NCI-H774 (cell line): ENCODE measurements at places on chromosomes 12 and 14.

DNA sequence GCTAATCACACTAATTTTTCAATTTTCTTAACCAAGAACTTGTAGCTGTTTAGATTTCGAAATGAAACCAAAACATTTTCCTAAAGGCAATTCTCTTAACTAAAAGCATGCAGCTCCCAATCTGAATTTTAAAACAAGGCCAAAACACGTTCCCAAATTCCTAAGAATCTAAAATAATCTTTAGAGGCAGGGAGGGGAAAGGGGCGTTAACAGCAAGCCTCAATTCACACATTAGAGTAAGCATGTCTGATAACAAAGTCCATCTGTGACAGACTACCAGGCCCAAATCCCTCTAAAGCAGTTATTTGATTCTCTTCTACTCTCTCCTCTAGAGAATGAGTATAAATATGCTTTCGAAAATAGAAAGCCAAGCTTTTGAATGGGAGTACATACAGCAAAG, 754 bp downstream of the ATG14 start:
- DNase-seq, result no peak

DNA sequence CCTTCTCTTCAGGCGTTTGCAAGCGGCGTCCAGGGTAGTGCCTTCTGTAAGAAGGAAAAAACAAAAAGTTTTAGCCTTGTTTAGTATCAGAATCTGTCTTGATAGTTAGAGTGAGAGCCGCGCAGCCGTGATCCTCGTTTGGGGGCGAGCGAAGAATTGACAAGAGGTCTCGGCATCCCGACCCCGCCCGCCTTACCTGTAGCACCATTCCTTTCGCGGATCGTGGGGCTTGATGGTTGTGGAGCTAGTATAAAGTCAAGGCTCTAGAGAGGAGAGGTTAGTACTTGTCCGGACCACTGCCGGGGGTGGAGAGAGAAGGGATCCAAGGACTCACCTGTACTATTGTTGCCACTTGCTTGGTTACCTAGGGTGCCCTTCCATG, 494 bp downstream of the TMTC3 start:
- peak; percentile 23 for DNase-seq

DNA sequence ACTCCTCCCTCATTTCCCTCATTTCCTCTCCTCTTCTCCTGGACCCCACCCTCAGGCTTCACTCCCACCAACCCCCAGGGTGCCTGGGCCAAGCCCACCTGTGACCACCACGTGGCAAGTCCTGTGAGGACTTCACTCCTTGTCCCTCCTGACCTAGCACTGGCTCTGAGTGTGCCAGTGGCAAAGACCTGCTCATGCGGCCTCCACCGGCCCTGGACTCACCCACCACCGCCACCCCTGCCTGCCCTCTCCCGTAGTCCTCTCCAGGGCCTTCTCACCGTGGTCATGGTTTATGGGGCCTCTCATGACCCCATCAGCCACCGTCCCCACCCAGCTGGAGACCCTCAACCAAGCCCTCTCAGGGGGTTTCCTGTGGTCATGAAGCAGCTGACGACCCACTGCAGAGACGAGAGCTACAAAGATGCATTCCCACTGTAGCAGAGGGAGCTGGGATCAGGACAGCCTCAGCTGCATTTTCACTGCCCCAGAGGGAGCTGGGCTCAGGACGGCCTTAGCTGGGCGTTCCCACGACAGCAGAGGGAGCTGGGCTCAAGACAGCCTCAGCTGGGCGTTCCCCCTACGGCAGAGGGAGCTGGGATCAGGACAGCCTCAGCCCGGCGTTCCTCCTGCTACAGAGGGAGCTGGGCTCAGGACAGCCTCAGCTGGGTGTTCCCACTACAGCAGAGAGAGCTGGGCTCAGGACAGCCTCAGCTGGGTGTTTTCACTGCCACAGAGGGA, 3.2 kb upstream of the C14orf180 start:
- DNase-seq, result no peak

DNA sequence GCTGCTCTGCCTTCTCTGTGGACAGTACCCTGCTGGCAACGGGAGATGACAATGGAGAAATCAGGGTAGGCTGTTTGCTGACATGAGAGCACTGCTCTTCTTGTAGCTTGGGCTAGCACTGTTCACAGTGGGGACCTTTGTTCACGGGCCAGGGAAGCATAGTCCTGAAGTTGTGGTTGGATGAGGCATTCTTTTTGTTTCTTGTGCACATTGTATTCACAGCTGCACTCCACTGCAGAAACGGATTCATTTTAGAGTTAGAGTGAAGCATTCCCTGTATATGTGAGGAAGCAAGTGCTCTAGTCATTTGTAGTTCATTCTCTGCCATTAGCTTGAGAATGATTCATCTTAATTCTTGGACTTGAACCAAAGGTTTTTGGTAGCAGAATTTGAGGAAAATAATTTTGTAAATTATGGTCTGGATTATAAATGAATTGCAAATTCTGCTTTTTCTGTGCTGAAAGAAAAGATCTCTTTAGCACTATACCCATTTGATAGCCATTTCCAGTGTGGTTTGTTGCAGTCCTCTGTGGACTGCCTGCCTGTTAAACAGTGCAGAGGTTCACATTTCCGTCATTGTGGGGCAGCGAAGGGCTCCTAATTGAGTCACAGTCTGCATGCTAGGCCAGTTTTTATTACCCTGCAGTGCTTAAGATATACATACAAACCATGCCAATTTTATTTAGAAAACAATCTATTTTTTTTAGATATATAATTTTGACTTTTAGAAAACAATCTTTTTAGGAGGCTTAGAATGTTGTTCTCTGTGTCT, 80.6 kb downstream of the APAF1 start:
- DNase-seq, result peak; percentile 14

DNA sequence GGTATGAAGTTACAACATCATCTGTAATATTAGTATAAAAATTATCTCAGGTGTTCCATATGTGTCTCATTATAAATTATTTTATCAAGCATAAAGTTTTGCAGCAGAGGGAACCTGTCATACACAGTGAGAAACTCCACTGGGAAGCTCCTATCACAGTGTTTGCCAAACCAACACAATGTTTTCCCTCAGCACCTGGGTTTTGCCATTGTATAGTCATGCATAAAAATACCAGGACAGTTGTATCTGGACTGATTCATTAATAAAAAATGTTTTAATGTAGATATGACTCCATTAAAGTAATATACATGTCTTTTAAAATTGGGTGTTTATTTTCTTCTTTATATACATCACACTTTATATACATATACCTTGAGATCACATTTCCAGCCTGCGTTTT, 56.6 kb downstream of the METTL25 start:
- DNase-seq, result no peak

GRCh38 chr12:76455582-76456345, 103.8 kb downstream of the OSBPL8 start:
- DNase-seq, result peak; percentile 51

DNA sequence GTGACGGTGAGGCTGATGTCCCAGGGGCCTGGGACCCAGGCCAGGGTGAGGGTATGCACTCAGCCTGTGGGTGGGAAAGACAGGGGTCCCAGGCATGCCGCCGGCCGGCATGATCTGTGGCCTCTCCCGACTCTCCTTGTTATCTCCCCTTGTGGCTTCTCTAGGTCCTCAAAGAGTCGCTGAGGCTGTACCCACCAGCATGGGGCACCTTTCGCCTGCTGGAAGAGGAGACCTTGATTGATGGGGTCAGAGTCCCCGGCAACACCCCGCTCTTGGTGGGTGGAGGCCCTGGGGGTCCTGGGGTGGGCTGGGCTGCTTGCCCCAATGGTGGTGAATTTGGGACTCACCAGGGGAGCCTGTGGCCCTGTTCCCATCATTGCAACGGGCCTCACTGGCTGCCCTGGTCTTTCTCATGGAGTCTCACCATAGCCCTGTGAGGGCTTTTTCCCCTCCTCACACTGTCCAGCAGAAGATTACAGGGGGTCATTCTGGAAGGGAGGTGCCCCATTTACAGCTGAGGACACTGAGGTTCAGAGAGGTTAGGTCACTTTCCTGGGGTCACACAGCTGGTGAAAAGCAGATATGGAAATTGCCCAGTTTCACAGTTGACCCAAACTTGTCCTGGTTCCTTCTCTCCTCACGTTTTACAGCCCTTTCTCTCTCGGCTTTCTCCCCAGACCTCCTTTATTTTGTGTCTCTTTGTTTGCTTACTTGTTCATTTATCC, 37.9 kb downstream of the CYP46A1 start:
- no peak for DNase-seq

GRCh38 chr12:15265875-15266274, 44.7 kb upstream of the RERG start:
- no peak for DNase-seq

GRCh38 chr12:49867570-49868341, 24.9 kb upstream of the BCDIN3D start:
- no peak for DNase-seq

DNA sequence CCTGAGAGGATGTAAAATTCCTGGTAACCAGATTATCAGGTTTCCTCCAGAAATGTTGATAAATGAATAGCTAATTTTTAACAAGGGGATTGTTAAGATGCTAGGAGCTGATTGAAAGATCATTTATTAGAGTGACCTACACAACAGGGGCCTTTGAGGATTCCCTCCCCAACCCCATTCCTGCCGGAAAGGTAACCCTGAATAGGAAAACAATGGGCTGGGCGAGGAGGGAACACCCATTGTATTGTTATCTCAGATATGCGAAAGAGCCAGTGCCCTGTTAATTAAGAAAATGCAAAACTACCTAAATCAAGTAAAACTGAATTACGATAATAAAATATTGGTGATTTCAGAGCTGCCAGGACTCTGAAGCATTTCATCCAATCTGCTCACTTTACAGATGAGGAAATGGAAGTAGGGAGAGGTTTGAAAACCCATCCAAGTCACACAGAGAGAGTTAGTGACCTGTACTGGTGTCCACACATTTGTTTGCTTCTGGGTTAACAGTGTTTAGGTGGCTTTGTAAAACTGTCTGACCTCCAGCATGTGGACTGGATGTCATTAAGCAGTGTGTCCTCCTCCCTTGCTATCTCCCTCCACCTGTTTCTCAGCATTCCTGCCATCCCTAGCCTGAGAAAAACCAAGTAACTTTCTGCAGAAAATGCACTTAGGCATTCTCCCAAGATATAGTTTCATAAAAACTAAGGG, 214.8 kb downstream of the TTC6 start:
- DNase-seq, result no peak

DNA sequence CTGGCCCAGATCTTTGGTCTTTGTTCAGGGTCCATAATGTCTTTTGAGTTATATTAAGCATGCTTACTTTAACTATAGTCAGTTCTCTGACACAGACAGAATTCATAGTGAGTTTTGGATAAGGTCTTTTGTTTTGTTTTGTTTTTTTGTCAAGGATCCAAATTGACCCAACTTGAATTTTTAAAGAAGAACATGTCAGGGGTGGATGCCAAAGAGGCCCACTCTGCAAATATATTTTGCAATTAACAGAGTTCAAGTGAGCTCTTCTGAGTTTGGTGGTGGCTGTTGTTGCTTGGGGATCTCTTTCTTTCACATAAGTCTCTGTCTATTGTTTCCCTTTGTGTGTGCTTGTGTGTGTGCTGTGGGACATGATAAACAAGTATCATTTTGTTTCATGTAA, 34.4 kb upstream of the PMCH start:
- DNase-seq, result no peak

GRCh38 chr12:104648756-104649155, 192.0 kb downstream of the CHST11 start:
- DNase-seq, result no peak

DNA sequence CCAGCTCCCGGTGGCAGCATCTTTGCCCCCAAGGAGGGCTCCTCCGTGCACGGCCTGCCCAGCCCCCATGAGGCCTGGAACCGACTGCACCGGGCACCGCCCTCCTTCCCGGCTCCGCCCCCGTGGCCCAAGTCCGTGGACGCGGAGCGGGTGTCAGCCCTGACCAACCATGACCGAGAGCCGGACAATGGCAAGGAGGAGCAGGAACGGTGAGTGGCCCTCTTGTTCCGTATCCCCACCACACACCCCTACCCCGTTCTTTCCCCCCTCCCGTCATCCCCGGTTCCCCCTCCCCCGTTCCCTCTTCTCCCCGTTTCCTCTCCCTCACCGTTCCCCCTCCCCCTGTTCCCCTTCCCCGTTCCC, 28.3 kb downstream of the LRCOL1 start:
- DNase-seq, result no peak

DNA sequence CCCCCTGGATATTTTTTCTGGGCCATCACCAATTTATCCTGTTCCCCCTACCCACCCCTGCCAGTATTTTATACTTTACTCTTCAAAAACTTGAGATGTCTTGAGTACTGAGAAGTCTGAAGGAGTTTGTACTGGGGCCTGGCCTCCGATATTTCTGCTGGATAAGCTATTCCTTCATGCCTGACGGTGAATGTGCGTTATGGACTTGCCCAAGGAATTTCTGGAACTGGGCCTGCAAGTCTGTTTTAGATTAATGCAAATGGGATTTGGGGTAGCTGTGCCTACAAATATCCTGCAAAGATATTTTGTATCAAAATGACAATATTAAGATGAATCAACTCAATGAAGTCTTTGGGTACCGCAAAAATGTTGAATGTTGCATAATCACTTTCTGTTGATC, at the start of gene PTCSC3:
TSS of gene PTCSC3 (minus strand) at position 199 of the 400 bp plus-strand sequence.
- DNase-seq, result no peak

- no peak for DNase-seq
Observed at GRCh38 chr12:131106349-131106941, 152.7 kb downstream of the ADGRD1 start.

GRCh38 chr14:92516966-92517506, 3.5 kb downstream of the RIN3 start:
- DNase-seq, result no peak

DNA sequence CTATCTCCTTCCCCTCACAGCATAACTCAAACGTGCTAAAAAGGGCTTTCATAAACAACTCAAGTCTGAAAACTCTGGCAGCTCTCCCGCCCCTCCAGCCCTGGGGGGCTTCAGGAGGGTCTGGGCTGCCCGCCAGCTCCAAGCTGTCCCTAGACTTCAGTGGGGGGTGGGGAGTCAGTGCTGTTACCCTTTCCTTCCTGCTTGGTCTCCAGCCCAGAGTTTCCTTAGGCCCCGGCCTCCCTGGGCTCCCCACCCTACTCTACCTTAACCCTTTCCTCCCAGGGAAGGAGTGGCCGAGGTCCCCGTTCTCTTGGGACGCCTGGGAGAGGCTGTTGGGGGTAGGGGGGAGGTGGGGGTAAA, 530 bp upstream of the NYNRIN start:
- no peak for DNase-seq

DNA sequence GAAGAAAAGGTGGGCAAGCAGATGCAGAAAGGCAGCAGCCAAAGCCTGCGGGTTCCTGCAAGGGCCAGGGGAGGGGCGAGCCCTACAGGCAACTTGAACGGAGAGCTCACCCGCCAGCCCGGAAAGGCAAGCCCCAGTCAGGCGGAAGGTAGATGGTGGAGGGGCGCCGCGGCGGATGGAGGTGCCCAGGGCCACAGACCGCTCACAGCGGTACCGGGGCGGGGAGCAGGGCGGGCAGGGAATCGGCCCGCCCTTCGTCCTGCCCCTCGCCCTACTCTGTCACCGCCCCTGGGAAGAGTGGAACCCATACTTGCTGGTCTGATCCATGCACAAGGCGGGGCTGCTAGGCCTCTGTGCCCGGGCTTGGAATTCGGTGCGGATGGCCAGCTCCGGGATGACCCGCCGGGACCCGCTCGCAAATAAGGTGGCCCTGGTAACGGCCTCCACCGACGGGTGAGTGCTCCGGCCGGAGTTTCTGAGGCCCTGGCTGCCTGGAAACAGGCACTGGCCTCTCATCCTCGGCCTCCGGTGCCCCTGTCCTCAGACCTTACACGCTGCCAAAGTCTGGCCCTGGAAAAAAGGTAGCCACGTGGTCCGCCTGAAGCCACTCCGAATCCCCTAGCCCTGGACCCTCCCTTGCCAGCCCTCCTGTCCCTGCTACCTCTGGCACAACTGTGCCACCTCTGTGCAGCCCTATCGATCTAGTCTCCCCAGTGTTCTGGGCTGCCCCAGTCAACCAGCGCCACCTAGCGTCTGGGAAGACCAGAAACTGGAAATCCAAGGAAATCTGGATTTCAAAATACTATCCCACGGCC, at the start of gene DHRS4:
TSS of gene DHRS4 (plus strand) at position 307 of the 815 bp plus-strand sequence. CDS start at position 326, 19 bp downstream.
- peak; percentile 82 for DNase-seq

- DNase-seq, result no peak
Observed at GRCh38 chr12:1050059-1050707, 59.2 kb downstream of the ERC1 start.
